Fibroblast of mammary gland (primary cell): ENCODE measurements at places on chromosomes 11 and 22.
A peak's percentile ranks its signal among the peaks of the same experiment; 100 is the strongest.

DNA sequence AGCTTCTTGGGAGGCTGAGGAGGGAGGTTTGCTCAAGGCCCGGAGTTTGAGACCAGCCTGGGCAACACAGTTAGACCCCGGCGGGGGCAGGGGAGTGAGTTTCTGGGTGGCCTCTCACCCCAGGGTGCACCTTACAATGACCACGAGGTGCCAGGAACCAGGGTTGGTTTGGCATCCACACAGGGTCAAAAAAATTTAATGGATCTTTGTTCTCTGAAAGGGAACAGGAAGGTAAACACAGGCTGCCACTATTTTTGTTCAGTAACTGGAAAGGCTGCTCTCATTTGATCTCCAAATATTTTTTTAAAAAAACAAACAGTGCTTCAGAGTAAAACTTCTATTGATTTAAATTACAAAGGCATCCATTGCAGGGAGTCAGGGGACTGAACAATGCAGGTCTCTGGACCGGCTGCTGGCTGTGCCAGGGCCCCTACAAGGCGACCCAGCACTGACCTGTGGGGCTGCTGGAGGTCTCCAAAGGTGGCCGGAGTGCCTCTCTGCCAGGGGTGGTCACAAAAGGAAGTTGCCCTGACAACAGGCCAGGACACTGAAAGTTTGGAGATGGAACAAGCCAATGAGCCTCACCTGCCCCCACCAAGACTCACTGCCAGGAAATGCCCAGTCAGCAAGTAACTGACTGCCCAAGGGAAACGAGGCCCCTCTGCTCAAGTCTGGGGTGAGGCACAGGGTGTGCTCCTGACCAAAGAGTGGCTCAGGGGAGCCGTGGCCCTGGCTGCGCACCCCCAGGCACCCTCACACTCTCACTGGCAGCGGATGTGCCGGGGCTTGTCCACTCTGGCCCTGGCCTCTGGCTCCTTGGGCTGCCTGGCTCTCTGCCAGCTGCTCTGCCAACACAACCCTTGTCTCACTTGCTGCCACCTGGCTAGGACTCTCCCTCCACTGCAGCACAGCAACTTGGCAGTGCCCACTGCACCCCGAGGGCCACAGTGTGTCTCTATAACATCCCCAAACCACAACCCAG is 51.8 kb downstream of the ARFGAP3 start:
- DNase-seq, result no peak

GRCh38 chr11:68340003-68340767 is 27.8 kb downstream of the LRP5 start:
- no peak for DNase-seq

GRCh38 chr11:134101282-134101681 is 32.4 kb downstream of the JAM3 start:
- peak; percentile 12 for DNase-seq

GRCh38 chr11:47007579-47007978 is 71.0 kb downstream of the CSTPP1 start:
- no peak for DNase-seq

- DNase-seq, result no peak
Measured at GRCh38 chr11:2296913-2297622, 4.7 kb downstream of the C11orf21 start.

GRCh38 chr11:44632466-44633123 is 67.1 kb downstream of the CD82 start:
- peak; percentile 36 for DNase-seq

DNA sequence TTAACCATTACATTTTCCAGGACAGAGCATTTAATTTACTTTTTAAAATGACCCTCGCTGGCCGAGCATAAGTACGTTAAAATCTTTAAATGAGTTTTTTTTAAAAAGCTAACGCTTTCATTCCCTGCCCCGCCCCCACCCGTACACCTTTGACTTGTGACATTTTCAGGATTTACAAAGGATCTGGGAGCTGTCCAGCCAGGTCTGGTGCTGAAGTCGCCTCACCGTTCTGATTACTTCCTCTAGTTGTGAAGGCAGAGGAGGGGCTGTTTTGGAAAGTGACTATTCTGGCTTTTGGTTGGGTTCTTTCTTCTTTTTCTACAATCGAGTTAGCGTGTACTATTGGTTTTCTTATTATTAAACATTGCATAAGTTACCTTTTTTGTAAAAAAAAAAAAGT is 2.9 kb downstream of the C11orf87 start:
- no peak for DNase-seq

DNA sequence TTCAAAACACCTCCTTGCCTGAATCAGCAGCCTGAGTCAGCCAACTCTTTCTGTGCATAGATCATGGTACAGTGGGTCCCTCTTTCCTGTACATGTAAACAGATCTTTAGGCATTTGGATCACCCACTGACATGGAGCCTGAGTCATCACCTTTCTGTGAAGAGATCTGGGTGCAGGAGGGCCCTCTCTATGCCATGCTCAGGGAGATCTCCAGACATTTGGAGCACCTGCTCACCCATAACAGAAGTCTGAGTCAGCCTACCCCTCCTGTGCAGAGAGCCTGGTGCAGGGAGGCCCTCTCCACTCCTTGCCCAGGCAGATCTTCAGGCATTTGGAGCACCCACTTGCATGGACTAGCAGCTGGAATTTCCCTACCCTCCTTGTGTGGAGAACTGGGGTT is 56.2 kb upstream of the GLYAT start:
- peak; percentile 78 for DNase-seq

- no peak for DNase-seq
Measured at GRCh38 chr11:103636232-103636631, 400.2 kb upstream of the DDI1 start.
